ENCODE measurements at places on chromosomes 3 and 15.

GRCh38 chr15:90782442-90782841 lies 65.3 kb downstream of the BLM start:
- DNase-seq: no peak

DNA sequence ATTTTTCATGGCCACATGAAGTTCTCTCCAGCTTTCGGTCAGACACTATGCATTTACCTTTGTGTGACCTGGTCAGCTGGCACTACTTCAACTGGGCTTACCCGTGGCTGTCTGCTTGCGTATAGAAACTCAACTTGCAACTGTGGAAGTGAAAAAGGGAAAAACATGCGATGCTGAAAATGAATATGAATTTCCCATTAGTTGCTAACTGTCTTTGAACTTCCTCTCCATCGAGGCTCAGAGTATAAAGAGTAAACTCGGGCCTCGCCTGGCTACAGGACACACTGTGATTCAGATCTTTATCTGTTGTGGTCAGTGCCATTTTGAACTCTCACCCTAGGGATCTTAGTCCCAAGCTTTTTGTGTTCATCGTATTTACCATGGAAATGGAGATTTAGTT lies 26.8 kb downstream of the NFKBIZ start:
- DNase-seq: no peak

- no peak for DNase-seq
Observed at GRCh38 chr3:194465920-194466570, 20.8 kb downstream of the ATP13A3 start.

DNA sequence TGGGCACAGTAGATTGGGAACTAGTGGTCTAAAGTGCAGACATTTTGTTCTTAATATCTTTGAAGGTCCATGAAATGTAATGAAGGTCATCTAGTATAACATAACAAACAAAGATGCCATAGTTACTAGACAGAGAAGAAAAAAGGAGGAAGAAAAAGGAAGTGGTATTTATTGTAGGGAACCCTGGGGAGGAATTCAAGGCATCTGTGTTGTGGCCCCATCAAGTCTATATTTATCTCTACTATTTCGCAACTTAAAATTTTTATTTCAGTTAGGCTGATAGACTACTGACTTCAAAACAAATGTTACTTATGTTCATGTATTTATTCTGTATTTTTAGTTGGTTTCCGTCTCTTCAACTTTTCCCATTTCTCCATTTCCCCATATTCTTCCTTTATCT lies 48.9 kb upstream of the ZDHHC23 start:
- DNase-seq: no peak

DNA sequence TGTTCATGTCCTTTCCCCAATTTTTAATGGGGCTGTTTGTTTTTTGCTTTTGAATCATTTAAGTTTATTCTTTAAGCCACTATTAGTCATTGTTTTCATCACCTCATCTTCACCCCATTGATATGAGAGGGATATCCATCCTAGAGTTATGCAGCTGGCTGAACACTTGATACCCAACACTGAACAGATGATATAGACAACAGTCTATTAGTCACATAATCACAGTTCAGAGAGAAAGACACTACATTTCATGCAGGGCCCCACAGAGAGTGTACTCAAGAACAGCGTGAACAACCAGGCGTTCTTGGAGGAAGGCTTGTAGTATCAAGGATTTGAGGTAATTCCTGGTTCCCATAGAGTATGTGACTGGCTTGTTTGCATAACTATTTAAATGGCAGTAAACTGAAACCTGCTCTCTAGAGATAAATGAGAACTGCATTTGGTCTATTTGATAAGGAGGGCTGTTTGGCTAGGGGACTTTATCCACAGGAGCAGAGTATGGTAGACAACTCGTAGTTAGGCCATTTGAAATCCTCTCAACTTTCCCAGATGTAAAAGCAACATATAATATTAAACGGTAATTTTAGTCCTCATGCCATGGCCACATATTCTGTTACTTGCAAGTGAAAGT lies 618.7 kb downstream of the SI start:
- no peak for DNase-seq

- DNase-seq: no peak
Observed at GRCh38 chr15:42710662-42711061, 26.3 kb downstream of the CDAN1 start.

GRCh38 chr15:68404056-68404798 lies 27.7 kb downstream of the ITGA11 start:
- no peak for DNase-seq

DNA sequence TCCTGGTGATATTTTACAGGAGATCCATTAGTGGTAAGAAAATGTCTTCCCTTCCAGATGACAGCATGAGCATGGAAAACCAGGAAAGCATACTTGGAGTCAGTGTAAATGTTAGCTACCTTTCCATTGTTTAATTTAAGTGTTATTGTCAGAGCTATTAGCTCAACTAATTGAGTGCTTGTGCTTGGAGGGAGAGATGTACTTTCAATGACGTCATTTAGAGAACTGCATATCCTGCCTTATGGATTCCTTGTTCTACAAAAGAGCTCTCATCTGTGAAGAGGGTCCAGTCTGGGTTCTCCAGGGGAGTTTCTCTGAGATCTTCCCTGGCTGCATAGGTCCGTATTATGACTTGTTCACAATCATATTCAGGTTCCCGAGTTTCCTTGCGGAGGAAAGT lies 687.2 kb downstream of the TBL1XR1 start:
- no peak for DNase-seq

- DNase-seq: no peak
Observed at GRCh38 chr3:129974833-129975704, 549 bp downstream of the TRH start.

Measured in CD8-positive, alpha-beta T cell (primary cell).